ENCODE measurements at places on chromosomes 12 and 14. TPM values are rescaled to one million over a fixed set of nuclear protein-coding genes. Genes with fewer than 3 reads are reported as not detected.

The IL26 gene
- total RNA-seq: not detected

The P3H3 gene
- 10.9 TPM for total RNA-seq

The GZMB gene
- not detected for total RNA-seq

The TRPV4 gene
- total RNA-seq: 1.5 TPM

The OTX2 gene
- total RNA-seq: not detected

The CD69 gene
- 0.09 TPM for total RNA-seq

The CLECL1 gene
- total RNA-seq: not detected

The OAS2 gene
- total RNA-seq: 0.95 TPM

The C12orf76 gene
- 16.4 TPM for total RNA-seq

The NINJ2 gene
- total RNA-seq: 2.8 TPM

The CPNE8 gene
- total RNA-seq: 17.3 TPM

The SMCO2 gene
- 0.34 TPM for total RNA-seq

The SDS gene
- total RNA-seq: 0.11 TPM
